MG63 (cell line): ENCODE measurements at places on chromosomes 1 and 21. TPM values are rescaled to one million over a fixed set of nuclear protein-coding genes. Genes with fewer than 3 reads are reported as not detected.

DNA sequence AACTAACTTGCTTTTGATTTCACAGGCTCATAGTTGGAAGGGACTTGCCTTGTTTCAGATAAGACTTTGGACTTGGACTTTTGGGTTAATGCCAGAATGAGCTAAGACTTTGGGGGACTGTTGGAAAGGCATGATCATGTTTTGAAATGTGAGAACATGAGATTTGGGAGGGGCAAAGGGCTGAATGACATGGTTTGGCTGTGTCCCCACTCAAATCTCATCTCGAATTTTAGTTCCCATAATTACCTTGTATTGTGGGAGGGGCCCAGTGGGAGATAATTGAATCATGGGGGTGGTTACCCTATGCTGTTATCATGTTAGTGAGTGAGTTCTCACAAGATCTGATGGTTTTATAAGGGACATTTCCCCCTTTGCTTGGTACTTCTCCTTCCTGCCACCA, 222.1 kb downstream of the GRIK1 start:
- DNase-seq: no peak

- no peak for DNase-seq
Observed at GRCh38 chr1:181551754-181552153, 68.4 kb downstream of the CACNA1E start.

DNA sequence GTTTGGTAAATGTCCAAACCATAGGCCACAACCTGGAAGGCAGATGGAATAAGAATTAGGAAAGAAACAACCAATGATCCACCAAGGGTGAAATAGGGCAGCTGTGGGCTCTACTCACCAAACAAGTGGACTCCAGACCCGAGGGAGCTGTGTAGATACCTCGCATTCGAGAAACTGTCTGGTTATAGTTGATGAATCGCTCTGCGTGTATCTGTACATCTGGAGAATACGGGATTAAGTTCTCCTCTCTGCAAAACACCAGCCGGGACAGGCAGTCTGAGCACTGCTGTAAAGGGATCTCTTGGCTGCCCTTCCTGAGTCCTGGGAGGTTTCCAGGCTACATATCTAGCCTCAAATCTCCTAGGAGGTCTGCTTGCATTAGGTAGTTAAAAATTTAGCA, 9.4 kb upstream of the UBR4 start:
- DNase-seq: no peak

- peak; percentile 55 for DNase-seq
Observed at GRCh38 chr1:237875291-237875690, 15.4 kb downstream of the ZP4 start.

GRCh38 chr1:230823931-230824381, 44.4 kb downstream of the C1orf198 start:
- DNase-seq: no peak

The OR6K3 gene
- total RNA-seq: not detected in 2 replicates

The ACTL8 gene
- total RNA-seq: 0.20 TPM in 1 of 2 replicates, not detected in the other

The MR1 gene
- 7.6 and 15.3 TPM in 2 replicates for total RNA-seq
